Hair follicular keratinocyte (primary cell): ENCODE measurements at places on chromosomes 11 and 22. TPM values are rescaled to one million over a fixed set of nuclear protein-coding genes. Genes with fewer than 3 reads are reported as not detected.

The RIN1 gene
- 71.5 and 99.2 TPM in 2 replicates for total RNA-seq

The NXPE2 gene
- not detected in 2 replicates for total RNA-seq

The KRTAP5-7 gene
- not detected in 2 replicates for total RNA-seq

The C11orf42 gene
- total RNA-seq = not detected in 2 replicates

The CCDC15 gene
- total RNA-seq = 2.6 and 11.2 TPM in 2 replicates

The APOA4 gene
- total RNA-seq = not detected in 2 replicates

The CLTCL1 gene
- 10.4 and 19.3 TPM in 2 replicates for total RNA-seq

The PGA5 gene
- not detected in 2 replicates for total RNA-seq

The NCR3LG1 gene
- 4.6 and 5.5 TPM in 2 replicates for total RNA-seq

The OR2AT4 gene
- total RNA-seq = not detected in 2 replicates

The RFPL1 gene
- total RNA-seq = not detected in 2 replicates

The TH gene
- total RNA-seq = 0.16 and 0.76 TPM in 2 replicates

The SCGB1C1 gene
- not detected in 2 replicates for total RNA-seq

The OR8D4 gene
- total RNA-seq = not detected in 2 replicates

The OR2AG2 gene
- total RNA-seq = 0.11 TPM in 1 of 2 replicates, not detected in the other

The CRYBB2 gene
- not detected in 2 replicates for total RNA-seq

The PNPLA2 gene
- total RNA-seq = 7.1 and 11.9 TPM in 2 replicates

The CSRP3 gene
- total RNA-seq = not detected in 2 replicates

The GNG3 gene
- not detected in 2 replicates for total RNA-seq

The CATSPERZ gene
- not detected in 2 replicates for total RNA-seq

The SLC22A25 gene
- total RNA-seq = not detected in 2 replicates

The MUC6 gene
- total RNA-seq = not detected in 2 replicates

The SYT13 gene
- not detected in 2 replicates for total RNA-seq

The VSIG2 gene
- not detected in 2 replicates for total RNA-seq

The SLC22A8 gene
- total RNA-seq = not detected in 2 replicates

The MED19 gene
- total RNA-seq = 17.2 and 19.6 TPM in 2 replicates

The HBE1 gene
- total RNA-seq = not detected in 2 replicates

The ACR gene
- not detected in 2 replicates for total RNA-seq

The AHNAK gene
- total RNA-seq = 176 and 366 TPM in 2 replicates

The ANO5 gene
- total RNA-seq = not detected in 2 replicates

The KCNC1 gene
- not detected in 2 replicates for total RNA-seq

The P2RY2 gene
- total RNA-seq = 7.2 and 13.2 TPM in 2 replicates

The MRGPRE gene
- not detected in 2 replicates for total RNA-seq

The GAB4 gene
- not detected in 2 replicates for total RNA-seq

The PNPLA5 gene
- not detected in 2 replicates for total RNA-seq

The ARHGEF17 gene
- 7.0 and 8.4 TPM in 2 replicates for total RNA-seq

The PRDM11 gene
- total RNA-seq = 3.5 and 8.6 TPM in 2 replicates

The ETS1 gene
- 88.0 and 108 TPM in 2 replicates for total RNA-seq

The KCNQ1OT1 gene
- 0.11 and 0.31 TPM in 2 replicates for total RNA-seq

The C11orf21 gene
- total RNA-seq = not detected in 2 replicates

The DDTL gene
- 1.5 and 2.9 TPM in 2 replicates for total RNA-seq
